ENCODE measurements at places on chromosomes 12 and 14.

- no peak for DNase-seq
Observed at GRCh38 chr12:1956716-1957115, 38.3 kb upstream of the CACNA2D4 start.

- DNase-seq, result no peak
Observed at GRCh38 chr14:81256289-81256960, 35.7 kb upstream of the GTF2A1 start.

- DNase-seq, result no peak
Observed at GRCh38 chr12:28294300-28294699, 104.0 kb downstream of the CCDC91 start.

GRCh38 chr14:30527196-30527595 is 31.8 kb upstream of the G2E3 start:
- DNase-seq, result no peak

DNA sequence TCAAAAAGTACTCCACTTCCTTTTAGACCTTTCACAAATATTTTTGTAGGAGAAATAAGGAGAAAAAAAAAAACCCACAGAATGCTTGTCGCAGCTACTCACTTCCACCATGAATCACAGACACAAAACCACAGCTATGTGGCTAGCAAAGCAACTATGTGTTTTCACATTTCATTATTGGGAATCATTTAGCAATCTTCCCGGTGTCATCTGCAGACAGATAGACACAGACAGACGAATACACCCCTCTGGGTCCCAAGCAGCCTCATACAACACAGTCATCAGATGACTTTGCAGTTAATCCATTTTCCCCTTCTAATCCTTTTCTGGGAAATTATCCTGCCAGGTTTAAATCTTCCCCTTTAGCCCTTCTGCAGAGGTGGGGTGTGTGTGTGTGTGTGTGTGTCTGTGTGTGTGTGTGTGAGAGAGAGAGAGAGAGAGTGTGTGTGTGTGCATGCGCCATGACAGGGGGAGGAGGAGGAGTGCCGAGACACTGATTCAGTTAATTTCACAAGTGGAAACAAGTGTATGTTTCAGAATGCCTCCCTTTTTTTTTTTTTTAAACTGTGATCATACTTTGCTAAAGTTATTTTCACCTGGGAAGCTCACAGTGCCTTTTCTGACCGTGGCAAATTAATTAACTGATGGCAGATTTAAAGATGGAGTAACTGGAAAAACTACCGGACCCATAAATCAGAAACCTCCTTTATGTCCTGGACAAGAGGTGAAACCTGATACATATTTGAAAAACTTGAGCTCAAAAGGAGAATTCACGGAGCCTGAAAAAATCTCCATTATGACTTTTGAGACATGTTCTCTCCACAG is 39.9 kb downstream of the LTBP2 start:
- peak; percentile 82 for DNase-seq

DNA sequence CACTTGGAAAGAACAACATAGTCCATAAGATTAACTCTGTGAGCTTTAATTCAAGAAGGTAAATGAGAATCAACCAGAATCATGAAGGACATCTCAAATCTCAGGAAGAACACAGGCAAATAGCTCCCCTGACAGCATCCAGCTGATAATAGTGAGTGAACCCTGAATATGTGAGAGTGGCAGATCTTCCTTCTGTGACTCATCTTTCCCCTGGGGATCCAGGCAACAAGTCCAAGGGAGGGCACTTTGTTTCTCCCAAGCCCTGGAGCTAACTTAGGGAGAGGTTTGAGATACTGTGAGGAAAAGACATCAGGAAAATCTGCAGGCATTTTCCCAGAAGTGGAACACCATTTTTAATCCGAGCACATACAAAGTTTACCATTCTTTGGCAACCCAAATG is 763.9 kb upstream of the MGAT4C start:
- DNase-seq, result no peak

DNA sequence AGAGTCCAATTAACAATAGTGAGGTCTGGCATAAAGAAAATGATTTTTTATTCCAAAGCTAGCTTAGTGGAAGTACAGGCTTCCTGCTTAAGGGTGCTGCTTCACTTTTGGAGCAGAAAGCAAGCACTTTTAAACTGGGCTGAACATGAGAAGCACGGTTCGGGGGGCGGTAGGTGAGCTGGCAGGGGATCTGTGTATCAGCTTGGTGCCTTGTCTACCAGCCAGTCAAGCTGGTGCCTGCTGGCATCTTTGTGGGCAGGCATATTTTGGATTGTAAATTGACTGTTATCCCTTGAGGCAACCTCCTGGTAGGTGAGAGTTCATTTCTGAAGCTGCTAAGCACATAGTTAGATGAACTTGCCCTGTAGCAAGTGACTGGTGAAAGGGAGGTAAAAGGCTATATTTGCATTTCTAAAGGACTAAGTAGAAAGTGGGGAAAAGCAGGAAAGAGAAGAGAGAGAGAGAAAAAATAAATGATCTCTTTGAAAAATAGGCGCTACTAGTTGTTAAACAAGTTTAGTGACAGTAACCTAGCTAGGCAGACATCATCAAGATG is 121.1 kb upstream of the SYT10 start:
- no peak for DNase-seq

GRCh38 chr12:88600272-88600671 is 20.0 kb upstream of the KITLG start:
- DNase-seq, result peak; percentile 68

DNA sequence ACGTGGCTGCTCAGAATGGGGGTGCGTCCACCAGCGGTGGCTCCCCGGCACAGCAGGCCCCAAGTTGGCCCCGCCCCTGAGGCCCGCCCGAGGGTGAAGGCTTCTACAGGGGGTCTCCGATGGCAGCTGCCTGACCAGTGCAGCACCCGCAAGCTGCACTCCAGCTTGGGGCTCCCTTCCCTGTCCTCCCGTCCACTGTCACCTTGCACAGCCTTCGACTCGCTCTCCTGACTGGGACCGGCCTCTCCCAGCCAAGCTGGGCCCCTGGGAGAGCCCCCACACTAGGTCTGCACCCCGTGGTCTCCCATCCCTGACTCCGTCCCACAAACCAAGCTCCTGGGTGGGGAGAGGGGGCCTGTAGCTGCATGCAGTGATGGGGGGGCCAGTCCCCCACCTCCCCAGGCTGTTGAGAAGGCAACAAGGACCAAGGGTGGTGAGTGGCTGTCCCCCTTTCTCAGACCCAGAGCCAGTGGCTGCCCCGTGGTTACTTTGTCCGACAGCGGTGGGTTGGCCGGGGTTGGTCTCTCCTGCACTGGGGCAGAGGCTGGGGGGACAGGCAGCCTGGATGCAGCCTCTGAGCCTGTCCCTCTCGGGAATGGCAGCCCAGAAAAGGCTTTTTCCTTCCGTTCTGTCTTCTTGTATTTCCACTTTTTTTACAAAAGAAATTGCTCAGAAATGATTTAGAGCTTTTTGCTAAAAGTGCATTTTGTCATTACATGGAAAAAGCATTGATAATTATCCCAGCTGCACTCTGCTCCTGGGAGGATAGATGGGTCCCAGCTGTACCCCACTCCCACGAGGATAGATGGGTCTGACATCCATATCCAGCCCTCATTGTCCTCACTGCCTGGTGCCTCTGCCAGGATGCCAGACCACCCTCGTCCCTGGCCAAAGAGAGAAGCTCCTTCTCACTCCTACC is 217.0 kb downstream of the KIF26A start:
- no peak for DNase-seq

- DNase-seq, result peak; percentile 86
Observed at GRCh38 chr14:68794130-68794850, 1.4 kb upstream of the ZFP36L1 start.

DNA sequence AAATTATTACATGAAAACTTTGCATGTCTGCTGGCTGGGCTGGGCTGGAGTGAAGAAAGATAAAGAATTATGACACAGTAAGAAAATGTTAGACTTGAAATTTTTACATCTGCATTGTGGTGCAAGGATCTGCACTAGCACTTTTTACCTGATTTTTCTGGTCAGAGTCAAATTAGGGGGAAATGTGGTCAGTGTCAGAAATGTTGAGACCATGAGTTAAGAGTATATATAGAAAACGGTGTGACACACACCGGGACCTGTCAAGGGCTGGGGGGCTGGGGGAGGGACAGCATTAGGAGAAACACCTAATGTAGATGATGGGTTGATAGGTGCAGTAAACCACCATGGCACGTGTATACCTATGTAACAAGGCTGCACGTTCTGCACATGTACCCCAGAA is 90.3 kb downstream of the IGF1 start:
- DNase-seq, result no peak

DNA sequence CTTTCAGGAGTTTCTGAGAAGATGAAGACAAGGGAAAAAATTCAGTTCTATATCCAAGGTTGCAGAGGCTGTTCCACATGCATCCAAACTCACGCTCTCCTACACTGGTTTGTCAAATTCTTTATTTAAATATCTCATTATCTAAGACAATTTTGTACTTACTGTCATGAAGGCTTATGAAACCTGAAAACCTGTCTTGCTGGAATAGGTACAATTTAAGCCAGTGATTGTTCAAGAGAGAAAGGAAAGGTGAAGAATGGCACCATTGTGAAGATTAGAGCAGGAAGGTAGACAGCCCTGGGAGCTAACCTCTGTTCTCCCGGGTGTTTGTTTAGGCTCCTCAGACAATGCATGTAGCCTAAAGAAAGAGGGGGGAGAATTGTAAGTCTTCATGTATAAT is 315.1 kb upstream of the PRKD1 start:
- DNase-seq, result no peak

GRCh38 chr12:103799857-103800771 is 40.9 kb downstream of the NT5DC3 start:
- DNase-seq, result peak; percentile 41

DNA sequence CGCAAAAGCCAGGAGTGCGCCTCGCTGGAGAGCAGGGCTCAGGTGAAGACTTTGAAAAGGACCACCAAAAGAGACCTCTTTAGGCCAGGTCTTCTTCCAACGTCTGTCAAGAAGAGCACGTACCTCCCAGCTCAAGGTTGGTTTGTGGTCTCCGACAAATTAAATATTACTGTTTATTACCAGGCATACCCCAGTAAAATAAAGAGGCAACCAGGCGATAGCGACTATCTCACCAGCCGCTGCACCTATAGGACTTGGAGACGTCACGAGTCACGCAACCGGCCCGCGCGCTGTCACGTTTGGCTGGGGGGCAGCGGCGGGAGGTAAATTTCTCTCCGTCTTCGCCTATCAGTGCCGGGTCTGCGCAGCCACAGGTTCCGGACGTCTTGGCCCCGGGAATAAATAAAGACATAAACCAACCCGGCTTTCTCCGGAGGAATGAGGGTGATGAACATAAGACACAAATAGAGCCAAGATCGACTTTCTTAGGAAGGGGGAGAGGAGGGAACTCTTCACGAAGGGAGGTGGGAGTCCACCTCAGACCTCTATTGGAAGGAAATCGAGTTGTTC is 2.0 kb upstream of the TBX5 start:
- no peak for DNase-seq

GRCh38 chr12:32475724-32476123 is 76.4 kb downstream of the FGD4 start:
- no peak for DNase-seq

- DNase-seq, result no peak
Observed at GRCh38 chr12:9732921-9733461, at the start of gene CLECL1. CLECL1 (minus strand) TSS chr12:9733097.

DNA sequence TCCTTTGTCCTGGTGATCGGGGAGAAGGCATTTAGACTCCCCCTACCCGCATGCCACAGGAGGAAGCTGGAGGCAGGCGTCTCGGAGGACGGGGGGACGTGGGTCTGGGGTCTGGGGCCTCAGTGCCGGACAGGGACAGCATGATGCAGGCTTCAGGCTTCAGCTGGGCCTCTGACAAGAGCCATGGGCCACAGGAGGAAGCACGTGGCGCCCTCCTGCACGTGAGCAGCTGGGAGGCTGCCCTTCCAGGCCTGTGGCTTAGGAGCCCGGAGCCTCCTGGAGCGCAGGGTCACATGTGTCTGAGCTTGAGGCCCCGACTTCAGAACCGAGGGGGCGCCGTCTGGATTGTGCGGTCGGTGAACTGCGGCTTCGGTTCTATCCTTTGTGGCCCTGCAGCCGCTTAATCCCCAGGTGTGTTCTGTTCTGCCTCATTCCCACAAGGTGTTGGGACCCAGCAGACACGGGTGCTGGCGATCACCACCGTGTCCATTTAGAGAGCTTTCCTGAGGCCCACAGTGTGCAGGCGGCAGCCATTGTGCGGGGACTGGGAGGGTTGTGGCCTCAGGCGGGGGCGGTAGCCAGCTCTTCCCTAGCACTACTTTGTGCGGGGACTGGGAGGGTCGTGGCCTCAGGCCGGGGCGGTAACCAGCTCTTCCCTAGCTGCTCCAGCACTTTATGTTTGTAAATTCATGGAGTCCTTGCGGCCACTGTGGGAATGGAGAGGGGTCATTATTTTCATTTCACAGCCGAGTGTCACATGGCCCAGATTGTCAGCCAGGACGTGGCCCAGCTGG is 150.2 kb downstream of the ADGRD1 start:
- no peak for DNase-seq

DNA sequence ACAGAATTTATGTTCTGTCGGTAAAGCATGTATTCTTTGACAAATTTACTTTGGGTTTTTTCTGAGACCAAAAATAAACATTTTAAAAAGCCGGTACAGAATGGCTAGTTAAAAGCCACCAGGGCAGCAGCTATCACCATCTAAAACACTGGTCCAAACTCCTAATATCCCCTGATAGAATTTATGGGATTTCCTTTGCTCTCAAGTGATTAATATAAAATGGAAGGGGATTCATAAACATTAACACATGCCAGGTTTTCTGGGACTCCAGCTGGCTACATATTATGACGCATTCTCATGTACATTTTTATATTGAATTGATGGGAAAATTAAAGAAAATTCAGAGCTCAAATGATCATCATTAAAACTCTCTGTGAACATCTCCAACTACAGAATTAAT is 640.8 kb downstream of the C12orf50 start:
- no peak for DNase-seq

GRCh38 chr14:40113671-40114070 is 681.4 kb upstream of the FBXO33 start:
- DNase-seq, result no peak

All from AG20443 (cell line).